Hematopoietic multipotent progenitor cell treated with erythropoietin and hydrocortisone succinate and interleukin-3 and kit ligand, for 15 days (in vitro differentiated cells): ENCODE measurements at places on chromosomes 3 and 15.

DNA sequence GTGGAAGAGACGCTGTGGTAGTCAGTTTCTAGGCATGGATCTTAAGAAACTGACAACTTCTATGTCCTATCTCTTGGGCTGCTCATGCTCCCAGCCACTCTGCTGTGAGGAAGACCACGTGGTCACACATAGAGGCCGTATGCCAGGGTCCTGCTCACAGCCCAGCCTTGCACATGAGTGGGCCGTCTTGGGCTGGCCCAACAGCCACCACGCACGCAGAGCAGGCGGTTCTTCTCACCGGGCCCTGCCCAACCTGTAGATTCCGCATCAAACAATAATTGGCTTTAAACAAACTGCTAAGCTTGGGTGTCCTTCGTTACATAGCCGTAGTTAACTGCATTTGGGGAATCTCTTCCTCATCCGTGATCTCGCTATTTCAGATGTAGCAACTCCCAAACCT lies 26.0 kb downstream of the SLC41A3 start:
- DNase-seq, result no peak

DNA sequence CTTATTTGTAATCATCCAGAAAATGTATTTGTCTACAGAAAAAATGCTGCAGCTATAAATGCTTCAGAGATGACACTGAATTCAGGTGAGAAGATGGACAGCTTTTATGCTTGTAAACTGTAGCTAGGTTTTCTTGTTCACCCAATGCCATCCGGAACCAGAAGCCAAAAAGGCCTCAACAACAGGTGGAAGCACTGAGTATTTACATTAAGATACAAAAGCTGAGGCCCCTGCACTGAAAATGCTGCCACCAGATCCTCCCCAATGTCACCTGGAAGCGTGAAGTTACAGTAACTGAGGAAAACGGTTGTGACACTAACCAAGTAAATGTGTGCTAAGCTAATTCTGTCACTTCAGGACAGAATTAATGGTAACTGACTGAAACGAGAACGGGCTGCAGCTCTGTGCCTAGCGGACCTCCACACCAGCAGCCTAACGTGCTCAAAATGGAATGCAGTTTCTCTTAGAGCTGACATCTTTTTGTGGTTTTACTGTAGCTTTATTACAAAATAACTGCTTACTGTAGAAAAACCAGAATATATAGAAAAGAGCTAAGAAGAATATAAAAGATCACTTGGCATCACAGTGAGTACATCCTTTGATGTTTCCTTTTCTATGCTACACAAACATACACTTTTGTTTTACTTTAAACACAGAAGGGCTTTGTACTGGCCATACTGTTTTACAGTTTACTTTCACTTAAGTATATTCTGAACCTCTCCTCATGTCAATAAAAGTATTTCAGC lies 7.6 kb downstream of the CHSY1 start:
- no peak for DNase-seq

GRCh38 chr3:42736081-42736480 lies 33.5 kb upstream of the HHATL start:
- no peak for DNase-seq

DNA sequence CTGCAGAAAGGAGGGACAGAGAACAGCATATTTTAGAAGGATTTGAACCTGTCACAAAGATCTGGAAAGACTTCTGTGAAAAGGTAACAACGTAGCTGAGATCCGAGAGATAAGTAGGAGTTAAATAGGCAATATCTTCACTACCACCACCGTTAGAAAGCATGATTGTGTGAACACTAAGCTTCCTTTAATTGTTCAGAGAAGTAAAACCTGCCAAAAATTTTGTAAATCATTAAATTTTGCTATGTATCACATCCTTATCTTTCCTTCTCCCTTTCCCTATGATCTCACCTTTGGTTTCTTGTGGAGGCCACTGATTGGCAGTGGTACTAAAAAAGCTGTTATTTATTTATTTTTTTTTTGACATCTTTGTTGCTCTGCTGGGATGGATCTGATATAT lies 346.9 kb downstream of the NLGN1 start:
- no peak for DNase-seq

- no peak for DNase-seq
Measured at GRCh38 chr15:67969892-67970291, 84.2 kb upstream of the PIAS1 start.

DNA sequence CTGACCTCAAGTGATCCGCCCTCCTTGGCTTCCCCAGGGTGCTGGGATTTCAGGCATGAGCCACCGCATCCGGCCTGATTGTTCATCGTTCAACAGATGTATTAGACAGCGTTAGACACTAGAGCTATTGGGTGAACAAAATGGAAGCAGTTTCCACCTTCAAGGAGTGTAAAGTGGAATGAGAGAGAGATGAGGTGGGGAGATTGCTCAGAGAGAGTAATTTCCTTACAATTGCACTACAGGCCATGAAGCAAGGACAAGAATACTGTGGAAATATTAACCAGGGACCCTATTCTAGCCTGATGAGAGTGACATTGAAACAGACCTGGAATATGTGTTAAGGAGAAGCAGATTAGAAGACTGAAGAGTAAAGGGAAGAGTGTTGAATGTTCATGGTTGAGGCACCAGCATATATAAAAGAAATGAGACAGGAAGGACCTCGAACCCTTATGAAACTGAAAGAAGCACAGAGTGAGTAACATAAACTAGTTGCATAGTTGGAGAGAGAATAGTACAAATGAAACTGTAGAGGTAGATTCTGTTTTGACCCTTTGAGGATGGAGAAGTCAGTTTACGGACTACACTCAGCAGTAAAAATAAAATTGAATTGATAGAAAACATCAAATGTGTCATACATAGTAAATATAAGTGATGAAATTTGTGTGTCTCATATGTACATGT lies 7.2 kb downstream of the RTF1 start:
- no peak for DNase-seq

DNA sequence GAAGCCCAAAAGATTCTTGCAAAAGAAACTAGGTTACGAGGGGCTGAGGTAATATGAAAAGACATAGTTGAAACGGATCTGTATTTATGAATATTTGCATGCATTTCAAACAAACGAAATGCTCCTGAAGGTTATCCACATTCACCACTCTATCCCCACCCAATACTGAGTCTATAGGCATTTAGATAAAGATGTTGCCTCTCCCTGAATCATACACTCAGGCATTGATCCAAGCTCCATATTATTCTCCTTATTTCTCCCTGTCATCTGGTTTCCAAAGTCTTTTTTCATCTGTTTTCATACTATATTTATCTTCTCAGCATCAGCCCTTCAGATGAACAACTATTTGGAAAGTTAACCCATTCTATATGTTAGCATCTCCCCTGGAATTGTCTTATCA lies 492.5 kb upstream of the TGFBR2 start:
- no peak for DNase-seq

GRCh38 chr3:128492671-128493569 lies at the start of gene GATA2:
TSS of gene GATA2 (minus strand) at chr3:128493201. CDS start at chr3:128487031, 6,170 bp downstream.
- DNase-seq, result peak; percentile 27

GRCh38 chr15:27635916-27636315 lies 463.2 kb downstream of the OCA2 start:
- DNase-seq, result no peak

- no peak for DNase-seq
Measured at GRCh38 chr3:82610236-82610635, 848.8 kb upstream of the GBE1 start.

DNA sequence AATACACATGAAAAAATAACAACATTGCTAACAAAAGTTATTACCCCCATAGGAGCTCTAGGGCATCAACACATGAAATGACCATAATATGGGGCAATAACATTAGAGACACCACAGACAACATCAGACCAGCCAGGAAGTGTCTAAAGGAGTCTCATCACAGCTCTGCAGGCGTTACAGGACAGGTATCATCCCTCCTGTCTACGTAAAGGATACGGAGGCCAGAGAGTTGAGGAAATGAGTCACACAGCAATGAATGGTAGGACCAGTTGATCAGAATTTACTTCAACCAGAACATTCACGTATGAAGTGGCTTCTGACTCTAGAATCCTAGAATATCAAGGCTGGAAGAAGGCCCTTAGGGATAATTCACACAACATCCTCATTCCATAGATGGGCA lies 1.8 kb downstream of the NME9 start:
- no peak for DNase-seq

DNA sequence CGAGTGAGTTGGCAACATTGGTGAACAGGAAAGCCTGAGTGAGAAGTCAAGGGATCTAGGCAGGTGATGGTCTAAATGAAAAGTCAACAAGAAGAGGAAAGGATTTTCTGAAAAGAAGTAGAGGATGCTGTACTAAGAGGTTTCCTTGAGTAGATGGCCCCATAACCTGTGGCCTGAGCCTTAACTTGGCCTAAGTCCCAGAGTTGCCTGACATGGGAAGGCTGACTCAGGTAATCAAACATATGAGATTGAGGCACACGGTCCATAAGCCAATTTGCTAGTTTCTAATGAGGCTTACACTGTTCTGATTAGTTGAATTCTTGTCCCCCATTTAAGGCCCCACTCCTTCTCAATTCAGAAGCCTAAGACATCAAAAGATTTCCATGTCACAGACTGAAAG lies 262.5 kb upstream of the LMCD1 start:
- no peak for DNase-seq

GRCh38 chr3:53346922-53347260 lies 452 bp downstream of the DCP1A start:
- peak; percentile 18 for DNase-seq

GRCh38 chr3:128344052-128344735 lies 122.5 kb downstream of the DNAJB8 start:
- DNase-seq, result no peak

- DNase-seq, result no peak
Measured at GRCh38 chr3:171494457-171495109, 34.4 kb upstream of the TNIK start.

- no peak for DNase-seq
Measured at GRCh38 chr3:7950890-7951289, 550.7 kb upstream of the LMCD1 start.

DNA sequence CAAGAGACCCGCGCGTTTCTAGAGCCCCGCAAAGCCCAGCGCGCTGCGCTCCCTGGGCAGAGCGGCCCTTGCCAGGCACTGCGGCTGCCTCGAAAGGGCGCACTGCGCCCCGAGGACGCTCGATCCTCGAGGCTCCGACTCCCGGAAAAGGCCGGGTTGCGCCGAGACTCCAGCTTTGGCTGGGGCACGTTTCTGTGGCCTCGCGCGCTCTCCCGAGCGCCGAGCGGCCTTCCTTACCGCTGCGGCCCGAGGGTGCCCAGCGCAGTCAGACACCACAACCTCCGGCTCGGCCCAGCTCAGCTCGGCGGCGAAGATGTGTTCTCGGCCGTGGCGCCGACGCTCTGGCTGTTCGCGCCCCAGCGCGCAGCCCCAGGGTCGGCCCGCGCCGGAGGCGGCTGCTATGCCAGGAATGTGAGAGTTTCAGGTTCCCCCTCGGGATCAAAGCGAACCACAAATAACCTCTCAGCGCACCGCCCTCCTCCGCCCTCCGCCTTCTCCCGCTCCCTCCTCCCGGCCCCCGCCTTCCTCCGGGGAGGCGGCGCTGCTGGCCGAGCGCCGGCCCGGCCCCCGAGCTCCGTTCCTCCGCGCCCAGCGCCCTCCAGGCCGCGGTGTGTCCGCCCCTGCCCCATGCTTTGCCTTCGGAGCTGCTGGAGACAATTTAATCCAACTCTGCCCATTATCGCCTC lies at the start of gene AMOTL2:
TSS of gene AMOTL2 (minus strand) at position 343 of the 686 bp plus-strand sequence. CDS start 3,014 bp downstream, outside the sequence.
- no peak for DNase-seq

DNA sequence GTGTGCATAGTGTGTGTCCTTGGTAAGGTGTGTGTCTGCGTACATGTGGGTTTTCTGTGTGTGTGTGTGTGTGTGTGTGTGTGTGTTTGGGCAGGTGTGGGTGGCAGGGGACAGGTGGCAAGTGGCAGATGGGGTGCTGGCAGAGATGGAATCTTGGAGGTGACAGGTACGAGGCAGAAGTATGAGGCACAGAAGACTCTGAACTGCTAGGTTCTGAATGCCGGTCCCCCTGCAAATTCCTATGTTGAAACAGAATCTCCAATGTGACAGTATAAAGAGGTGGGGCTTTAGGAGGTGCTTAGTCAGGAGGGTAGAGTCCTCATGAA lies 29.8 kb downstream of the SRPRB start:
- DNase-seq, result no peak

DNA sequence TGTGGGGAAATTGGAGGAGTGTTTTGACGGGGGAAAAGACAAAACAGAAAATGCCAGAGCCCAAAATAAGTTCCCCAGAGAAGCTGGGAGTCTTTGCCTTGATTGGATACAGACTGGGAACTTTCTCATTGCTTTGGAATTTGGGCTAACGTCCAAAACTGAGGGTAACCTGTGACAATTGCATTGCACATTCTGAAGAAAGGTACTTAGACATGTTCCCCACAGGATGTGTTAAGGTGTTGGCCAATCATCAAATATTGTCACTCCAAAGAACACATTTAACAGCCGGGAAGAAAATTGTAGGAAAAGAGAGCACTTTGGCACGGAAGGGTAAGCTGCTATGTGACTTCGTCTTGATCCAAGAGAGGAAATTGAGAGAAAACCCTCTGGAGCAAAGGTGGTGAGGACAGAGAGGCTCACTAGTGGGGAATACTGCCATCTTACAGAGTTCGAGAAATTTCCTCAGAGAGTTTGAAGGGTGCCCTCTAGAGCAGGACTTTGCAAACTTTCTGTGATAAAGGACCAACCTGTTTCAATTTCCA lies 619.5 kb upstream of the TBL1XR1 start:
- DNase-seq, result no peak

GRCh38 chr3:186427627-186428281 lies 65.7 kb upstream of the DGKG start:
- DNase-seq, result no peak

DNA sequence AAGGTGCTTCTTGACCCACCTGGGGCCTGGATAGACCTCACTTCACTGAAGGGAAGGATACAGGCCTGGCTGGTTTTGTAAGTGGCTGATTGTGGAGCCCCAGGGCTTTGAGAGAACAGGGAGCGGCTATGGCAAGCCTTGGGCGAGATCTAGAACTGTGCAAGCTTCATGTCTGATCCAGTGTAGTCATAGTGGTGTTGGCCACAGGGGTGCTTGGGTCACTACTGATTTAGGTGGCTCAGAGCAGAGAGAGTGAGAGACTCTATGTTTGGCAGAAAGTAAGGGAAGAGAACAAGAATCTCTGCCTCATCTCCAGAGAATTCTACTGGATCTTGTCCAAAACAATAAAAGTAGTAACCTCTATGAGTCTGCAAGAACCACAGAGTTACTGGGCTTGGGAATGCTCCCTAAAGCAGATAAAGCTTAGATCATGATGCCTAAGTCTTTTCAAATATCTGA lies 394.2 kb upstream of the EPHA3 start:
- DNase-seq, result no peak

GRCh38 chr3:52405601-52406110 lies 39.2 kb downstream of the SEMA3G start:
- DNase-seq, result peak; percentile 82

DNA sequence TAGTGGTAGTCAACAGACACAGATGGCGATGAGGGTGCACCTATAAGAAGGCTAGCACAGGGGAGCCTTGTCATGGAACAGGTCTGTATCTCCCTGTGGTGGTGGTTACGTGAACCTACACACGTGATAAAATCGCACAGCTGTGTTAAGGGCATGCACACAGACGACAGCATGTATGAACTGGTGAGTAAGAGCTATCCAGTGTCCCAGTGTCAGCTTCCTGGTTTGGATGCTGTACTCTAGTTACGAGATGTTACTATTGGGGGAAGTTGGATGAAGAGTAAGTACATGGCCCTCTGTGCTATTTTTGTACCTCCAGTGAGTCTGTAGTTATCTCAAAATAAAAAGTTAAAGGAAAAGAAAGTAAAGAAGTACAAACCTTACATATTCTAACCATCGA lies 38.2 kb downstream of the MTMR10 start:
- DNase-seq, result no peak
